A549 treated with GW870086 at 1 μM for 4 hours (cell line): ENCODE measurements at places on chromosomes 7 and 10. TPM values are rescaled to one million over a fixed set of nuclear protein-coding genes. Genes with fewer than 3 reads are reported as not detected.

STX1A gene
- total RNA-seq, result 75.6 to 95.5 TPM (median 88.3 TPM) in 5 replicates

PNLIPRP1 gene
- not detected in 5 replicates for total RNA-seq

SP8 gene
- total RNA-seq, result not detected in 5 replicates

MACC1 gene
- not detected in 5 replicates for total RNA-seq

GPR15LG gene
- not detected in 5 replicates for total RNA-seq

NPC1L1 gene
- 0.03 to 0.11 TPM (median 0.06 TPM) in 5 replicates for total RNA-seq

LIPJ gene
- not detected in 5 replicates for total RNA-seq

GATA3 gene
- 3.2 to 4.3 TPM (median 3.9 TPM) in 5 replicates for total RNA-seq

SFTPA1 gene
- not detected in 5 replicates for total RNA-seq

TMED4 gene
- total RNA-seq, result 47.7 to 55.0 TPM (median 53.9 TPM) in 5 replicates

PRLHR gene
- total RNA-seq, result not detected in 5 replicates

ALOX5 gene
- total RNA-seq, result 0.17 to 0.56 TPM (median 0.31 TPM) in 5 replicates

GIMAP6 gene
- total RNA-seq, result not detected in 5 replicates

SORCS3 gene
- total RNA-seq, result not detected in 5 replicates

CRYGN gene
- total RNA-seq, result not detected in 5 replicates

AKR1C8 gene
- 0.14 to 0.31 TPM (median 0.17 TPM) in 4 of 5 replicates, not detected in the other for total RNA-seq

HOXA4 gene
- total RNA-seq, result 1.2 to 2.2 TPM (median 1.9 TPM) in 5 replicates

ADARB2 gene
- not detected in 5 replicates for total RNA-seq

OR6B1 gene
- not detected in 5 replicates for total RNA-seq
